ENCODE measurements at places on chromosomes 3 and 15.
A peak's percentile ranks its signal among the peaks of the same experiment; 100 is the strongest.

DNA sequence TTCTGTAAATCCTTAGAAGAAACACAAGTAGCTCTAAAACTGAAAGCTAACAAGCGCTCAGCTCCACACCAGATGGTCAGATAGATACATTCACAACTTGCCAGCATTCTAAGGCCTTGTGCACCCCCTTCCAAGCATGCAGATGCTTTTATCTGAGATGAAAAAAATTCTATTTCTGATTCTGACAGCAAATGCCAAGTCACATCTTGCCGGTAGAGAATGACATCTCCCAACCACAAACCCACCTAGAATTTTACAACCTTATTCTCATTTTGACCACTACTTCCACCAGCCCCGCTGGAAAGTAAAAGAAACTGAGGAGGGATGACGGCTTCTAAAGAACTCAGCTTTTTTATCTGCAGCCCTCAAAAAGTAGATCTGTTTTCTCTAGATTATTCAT is 57.7 kb downstream of the SUMF1 start:
- no peak for DNase-seq

DNA sequence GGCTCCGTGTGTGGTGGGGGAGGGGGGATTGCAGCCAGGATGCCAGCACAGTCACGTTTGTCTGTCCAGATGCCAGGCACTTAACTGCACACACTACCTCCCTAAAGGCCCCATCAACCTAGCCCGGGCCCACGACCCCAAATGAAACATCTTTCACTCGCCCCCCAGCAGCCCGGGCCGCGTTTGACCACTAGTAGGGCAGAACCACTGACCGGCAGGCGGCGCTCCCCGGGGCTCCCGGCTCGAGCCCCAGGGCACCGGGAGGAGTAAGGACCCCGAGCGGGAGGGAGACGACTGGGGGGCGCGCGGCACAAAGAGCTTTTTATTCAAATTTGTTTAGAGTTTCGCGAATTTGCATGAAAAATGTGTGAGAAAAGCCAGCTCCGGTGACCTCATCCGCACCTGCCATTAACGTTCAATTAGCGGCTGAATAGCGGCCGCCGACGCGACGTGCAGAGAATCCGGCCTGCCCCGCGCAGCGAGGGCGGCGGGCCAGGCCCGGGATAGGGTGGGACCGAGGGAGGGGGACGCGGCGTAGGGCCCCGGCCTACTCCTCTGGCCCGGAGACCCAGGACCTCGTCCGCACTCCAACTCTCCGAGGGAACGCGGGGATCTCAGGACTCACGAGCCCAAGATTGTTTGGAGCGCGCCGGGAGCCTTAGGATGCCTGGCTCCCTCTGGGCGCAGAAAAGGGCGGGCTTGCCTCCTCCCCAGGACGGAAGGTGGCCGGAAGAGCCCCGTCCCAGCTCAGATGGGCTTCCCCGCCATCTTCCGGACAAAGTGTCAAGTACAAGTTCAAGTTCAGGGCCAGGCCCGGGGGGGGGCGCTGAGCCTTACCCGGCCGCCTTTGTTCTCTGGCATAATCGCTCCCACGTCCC is 64.9 kb upstream of the POLG start:
- DNase-seq, result no peak

DNA sequence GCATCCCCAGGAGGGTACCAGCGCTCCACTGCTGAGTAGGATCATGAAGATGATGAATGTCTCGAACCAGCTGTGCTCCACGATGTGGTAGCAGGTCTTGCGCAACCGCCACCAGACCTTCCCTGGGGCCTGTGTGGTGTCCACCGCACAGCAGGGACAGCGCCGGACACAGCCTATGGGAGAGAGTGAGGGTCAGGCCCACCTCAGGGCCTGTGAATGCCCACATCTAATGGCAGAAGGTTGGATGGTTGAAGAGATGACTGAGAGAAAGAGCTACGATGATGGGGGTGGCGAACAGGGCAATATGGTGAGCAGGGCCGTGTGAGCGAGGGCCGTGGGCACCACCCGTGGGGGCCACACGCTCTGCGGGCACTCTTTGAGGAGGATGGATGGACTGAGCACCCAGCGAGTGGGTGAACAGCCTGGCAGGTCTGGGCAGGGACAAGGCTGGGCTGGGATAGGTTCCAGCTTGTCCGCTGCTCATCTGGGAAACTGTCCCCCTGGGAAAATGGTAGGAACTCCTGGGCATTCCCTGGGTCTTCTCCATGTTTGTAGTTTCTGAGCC is 74.1 kb downstream of the SCN5A start:
- no peak for DNase-seq

DNA sequence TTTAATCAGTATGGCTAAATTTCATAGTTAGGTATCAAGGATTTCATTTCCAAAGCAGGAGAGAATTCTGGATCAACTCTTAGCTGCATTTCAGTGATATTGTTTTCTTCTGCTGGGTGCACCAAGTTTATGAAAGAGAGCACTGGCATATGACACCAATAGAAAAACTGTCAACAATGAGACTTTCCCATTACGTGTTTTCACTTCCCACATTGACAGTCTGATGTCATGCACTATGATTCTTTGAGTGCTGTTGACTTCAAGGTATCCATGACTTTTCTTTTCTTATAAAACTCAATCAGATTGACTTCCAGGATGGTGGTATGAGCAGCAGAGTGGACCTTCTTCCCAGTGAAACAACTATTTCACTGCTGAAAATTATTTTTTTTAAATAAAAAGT is 476.1 kb downstream of the EDEM1 start:
- DNase-seq, result no peak

DNA sequence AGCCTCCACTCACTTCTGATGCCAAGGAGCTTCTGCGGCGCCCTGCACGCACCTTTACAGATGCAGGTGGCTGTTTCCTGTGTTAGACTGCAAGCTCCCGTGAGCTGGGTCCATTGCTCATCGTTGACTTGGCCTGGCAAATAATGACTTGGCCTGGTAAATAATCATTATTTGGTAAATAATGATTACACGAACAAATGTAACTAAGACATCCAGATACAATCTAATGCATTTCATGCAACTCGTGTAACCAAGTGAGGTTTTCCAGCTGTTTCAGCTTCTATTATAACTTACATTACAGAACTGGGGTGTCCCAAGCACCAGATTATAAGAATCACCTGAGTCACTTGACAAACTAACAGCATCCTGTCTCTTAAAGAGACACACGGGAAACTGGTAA is 92.1 kb upstream of the BHLHE40 start:
- DNase-seq, result no peak

- DNase-seq, result no peak
These were observed 102.7 kb upstream of the CHD2 start for GRCh38 chr15:92797168-92798052.

- DNase-seq, result no peak
These were observed 1012.2 kb upstream of the CADM2 start for GRCh38 chr3:83946554-83946953.

GRCh38 chr15:61871926-61872522 is 188.2 kb downstream of the VPS13C start:
- no peak for DNase-seq

DNA sequence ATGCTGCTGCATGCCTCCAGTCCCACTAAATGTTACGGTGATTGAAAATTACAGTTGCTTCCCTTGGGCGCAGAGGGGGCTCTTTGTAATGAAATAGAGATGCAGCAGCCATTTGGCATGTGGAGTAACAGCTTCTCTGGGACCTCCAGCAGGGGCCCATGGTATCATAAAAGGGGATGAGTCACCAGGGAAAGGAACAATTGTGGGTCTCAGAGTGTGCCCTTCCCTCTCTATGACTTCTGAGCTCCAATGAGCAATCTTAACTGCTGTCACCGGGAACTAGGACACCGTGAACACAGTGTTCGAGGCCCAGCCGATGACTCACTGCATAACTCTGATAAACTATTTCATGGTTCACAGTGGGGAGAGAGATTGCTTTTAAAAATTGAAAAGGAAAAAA is 164.8 kb upstream of the NUDT16 start:
- no peak for DNase-seq

DNA sequence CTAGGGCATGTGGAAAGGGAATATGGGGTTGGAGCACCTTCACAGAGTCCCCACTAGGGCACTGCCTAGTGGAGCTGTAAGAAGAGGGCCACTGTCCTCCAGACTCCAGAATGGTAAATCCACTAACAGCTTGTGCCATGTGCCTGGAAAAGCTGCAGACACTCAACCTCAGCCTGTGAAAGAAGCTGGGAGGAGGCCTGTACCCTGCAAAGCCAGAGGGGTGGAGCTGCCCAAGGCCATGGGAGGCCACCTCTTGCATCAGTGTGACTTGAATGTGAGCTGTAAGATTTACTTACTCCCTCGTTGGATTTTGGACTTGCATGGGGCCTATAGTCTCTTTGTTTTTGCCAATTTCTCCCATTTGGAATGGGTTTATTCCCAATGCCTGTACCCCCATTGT is 705.2 kb upstream of the ROBO1 start:
- DNase-seq, result no peak

- DNase-seq, result no peak
These were observed 297.3 kb upstream of the PROK2 start for GRCh38 chr3:72082186-72082715.

DNA sequence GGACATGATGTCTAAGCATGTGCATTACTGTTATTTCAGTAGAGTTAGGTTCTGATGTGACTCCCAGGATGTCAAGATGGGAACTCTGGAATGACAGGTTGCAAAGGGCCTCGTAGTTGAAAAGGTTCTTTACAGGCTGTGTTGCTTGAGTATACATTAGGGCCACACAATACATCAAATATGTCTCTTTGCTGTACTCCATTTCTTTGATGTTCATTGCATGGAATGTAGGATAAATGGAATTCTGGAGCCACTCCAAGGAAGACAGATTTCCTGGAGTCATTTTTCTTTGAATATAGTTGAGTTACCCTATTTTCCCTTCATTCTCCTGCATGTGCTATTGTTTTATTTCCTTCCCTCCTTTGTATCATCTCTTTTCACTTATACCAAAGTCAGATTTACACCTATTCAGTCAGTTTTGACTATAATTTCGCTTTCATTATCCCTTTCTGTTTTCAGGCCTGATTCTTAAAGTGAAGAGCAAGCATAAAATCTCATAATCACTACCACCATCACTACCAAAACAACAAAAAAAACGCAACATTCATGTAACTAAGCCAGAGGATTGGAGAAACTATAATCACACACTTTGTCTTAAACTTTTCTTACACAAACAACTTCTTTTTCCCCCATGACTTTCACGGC is 61.2 kb upstream of the PTX3 start:
- DNase-seq, result no peak

- DNase-seq, result no peak
These were observed 91.7 kb downstream of the CHSY1 start for GRCh38 chr15:101159936-101160815.

DNA sequence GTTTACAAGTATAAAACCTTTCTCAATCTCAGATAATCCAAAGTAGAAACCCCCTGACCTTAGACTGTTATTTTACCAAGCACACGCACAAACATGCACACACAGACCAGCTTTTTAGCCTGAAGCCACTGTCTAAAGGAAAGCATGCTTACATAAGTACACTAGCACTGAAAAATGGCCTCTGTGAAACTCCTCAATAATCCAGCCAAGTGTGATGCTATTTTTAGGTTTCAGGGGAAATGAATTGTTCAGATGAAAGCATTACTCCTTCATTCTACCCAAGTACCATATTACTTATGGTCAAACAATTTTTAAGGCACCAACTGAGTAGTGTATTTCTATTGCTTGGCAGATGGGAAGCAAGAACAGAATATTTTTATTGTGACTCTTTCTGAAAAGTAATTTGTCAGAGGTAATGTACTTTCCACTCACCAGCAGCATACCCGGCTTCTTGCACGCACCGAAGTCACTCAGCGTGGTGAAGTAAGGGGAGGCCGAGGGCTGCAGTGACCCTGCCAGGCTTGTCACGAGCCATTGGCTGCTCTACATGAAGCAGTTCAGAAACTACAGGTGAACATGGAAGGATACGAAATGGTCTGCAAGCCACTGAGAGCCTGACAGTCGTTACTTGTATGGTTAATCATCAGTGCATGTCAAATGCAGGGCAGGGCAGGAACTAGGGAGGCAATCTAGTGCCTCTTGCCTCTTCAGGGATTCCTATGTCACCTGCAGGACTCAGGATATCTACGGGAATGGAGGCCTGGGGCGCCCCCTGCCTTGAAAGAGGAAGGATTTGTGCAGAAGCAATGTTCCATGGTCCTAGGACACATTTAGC is 106.7 kb downstream of the GABRB3 start:
- no peak for DNase-seq

- DNase-seq, result peak; percentile 2
These were observed 116.6 kb downstream of the TOP2B start for GRCh38 chr3:25547943-25548674.

DNA sequence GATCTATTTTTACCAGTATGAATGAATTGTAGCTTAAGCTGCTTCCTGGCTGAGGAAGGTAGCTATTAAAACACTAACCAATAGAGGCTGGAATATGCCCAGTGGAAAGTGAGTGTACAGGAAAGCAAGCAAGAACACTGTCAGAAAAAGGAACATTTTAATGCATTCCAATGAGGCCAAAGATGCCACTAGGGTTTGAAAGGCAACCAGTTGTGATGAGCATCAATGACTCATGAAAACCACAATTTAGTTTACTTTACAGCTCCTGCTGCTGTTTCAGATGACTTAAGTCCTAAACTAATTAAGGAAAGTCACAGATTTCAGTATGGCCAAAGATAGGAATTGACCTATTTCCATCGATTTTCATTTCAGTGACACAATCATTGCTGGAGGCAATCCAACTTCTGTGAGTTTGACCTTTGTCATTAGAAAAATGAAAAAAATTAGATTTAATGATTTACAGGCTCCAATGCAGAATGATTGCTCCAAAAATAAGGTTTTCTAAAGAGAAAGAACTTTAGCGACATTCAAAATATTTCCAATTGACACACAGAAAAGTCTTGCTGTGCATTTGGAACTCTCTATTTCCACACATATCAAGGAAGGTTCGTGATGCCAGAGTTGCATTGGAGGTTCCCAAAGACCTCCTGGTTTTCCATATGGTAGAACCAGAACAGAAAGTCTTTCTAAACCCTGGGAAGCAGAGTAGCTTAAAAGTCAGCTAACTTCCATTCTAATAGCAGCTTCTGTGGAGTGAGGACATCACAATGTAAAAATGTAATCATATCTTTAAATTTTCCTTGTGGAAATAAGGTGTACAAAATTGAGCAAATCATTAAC is 103.0 kb downstream of the SUCNR1 start:
- no peak for DNase-seq

GRCh38 chr3:185215873-185216606 is 37.8 kb downstream of the EHHADH start:
- no peak for DNase-seq

DNA sequence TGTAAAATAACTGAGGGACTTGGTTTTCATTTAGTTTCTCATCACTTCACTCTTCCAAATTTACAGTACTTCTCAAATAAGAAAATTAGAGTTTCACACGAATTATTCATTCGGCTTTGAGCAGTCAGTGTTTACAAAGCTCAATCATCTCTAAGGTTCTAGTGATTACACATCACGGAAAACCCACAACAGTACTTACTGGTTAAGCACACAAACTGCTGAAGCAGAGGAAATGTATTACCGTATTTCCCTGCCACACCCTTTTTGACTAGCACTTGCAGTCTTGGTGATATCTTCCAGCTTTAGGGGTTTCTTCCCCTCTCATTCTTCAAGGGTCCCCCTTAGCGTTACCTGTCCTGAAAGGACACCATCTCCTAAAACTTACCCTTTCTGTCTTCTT is 164.8 kb upstream of the CDIN1 start:
- no peak for DNase-seq

GRCh38 chr15:39442898-39443297 is 138.0 kb upstream of the THBS1 start:
- no peak for DNase-seq

Data from NCI-H2107 (cell line).